Lung (tissue), 17 donors: ENCODE measurements at places on chromosomes 6 and 20. TPM values are rescaled to one million over a fixed set of nuclear protein-coding genes. Genes with fewer than 3 reads are reported as not detected.

The ENPP4 gene
- 28.9 TPM for total RNA-seq

The SIRT5 gene
- total RNA-seq, result 9.8 TPM

The CLIC1 gene
- total RNA-seq, result 231 TPM

- no peak for DNase-seq
- H3K27me3 ChIP-seq, result no peaks in the 10 kb centered on the region
- no peaks in the 10 kb centered on the region for H3K4me1 ChIP-seq
- no peak overlapping the region for H3K4me3 ChIP-seq
These were observed 509.7 kb upstream of the SULF2 start for GRCh38 chr20:48294942-48295341.

- no peak overlapping the region for H3K4me3 ChIP-seq
- H3K27me3 ChIP-seq, result no peaks in the 10 kb centered on the region
- no peak for DNase-seq
- H3K27ac ChIP-seq, result no peak overlapping the region
- peaks cover 6% of the 10 kb centered on the region for H3K4me1 ChIP-seq
These were observed 12.1 kb downstream of the ZDHHC14 start for GRCh38 chr6:157392927-157393668.

- H3K27ac ChIP-seq, result no peak overlapping the region
- H3K27me3 ChIP-seq, result no peaks in the 10 kb centered on the region
- DNase-seq, result no peak
- peaks cover 1% of the 10 kb centered on the region for H3K4me1 ChIP-seq
- no peaks in the 10 kb centered on the region for H3K36me3 ChIP-seq
- no peak overlapping the region for H3K4me3 ChIP-seq
These were observed 2.8 kb upstream of the JARID2 start for GRCh38 chr6:15242937-15243614.

- H3K4me1 ChIP-seq, result no peaks in the 10 kb centered on the region
- no peak overlapping the region for H3K27ac ChIP-seq
- no peaks in the 10 kb centered on the region for H3K36me3 ChIP-seq
- no peak overlapping the region for H3K4me3 ChIP-seq
These were observed 175.8 kb upstream of the GGTLC1 start for GRCh38 chr20:24164360-24164759.

DNA sequence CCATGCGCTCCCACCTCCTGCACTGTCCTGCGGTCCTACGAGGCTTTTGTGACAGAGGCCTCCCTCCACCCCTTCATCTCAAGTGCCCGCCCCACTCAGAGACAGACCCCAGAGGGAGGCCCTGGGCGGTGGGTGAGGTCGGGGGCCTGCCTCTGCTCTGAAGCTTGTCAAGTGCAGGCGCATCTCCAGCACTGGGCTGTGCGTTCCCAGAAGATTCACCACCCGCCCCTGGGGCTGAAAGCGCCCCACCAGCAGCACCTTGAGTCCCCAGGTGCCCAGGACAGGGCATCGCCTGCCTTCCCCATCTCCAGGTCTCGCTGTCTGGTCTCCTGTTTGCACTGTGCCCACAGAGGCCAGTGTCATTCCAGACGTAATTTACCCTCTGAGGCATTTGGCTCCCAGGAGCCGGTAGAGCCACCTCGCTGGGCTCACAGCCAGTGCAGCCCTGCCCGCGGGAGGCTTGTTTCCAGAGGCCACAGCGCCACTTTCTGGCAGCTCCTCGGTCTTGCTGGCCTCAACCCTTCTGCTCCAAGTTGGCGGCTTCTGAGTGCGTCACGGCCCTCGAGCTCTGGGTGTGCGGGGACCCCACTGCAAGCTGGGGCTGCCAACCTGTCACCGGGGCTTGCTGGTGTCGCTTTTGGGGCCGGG is 191.1 kb downstream of the TAF4 start:
- no peaks in the 10 kb centered on the region for H3K4me1 ChIP-seq
- H3K27ac ChIP-seq, result no peak overlapping the region
- H3K27me3 ChIP-seq, result no peaks in the 10 kb centered on the region

DNA sequence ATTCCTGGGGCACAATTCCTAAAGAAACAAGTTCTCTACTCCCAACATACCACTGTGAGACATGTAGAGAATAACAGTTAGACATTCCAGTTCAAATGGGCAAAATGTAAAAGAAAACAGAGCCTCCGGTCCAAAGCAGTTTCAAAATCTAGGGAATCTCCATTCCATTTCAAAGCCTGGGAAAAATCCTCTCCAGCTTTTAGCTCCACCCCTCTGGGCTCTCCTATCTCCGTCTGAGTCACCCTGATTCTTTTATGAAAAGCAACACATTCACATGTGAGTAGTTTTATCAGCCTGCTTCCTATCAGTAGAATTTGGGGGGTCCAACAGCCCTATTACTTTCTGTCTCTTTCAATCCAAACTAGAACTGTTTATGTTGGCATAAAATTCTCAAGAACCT is 3.7 kb downstream of the CSNK2A1 start:
- H3K36me3 ChIP-seq, result no peaks in the 10 kb centered on the region
- no peak for DNase-seq
- H3K27me3 ChIP-seq, result no peaks in the 10 kb centered on the region
- H3K27ac ChIP-seq, result no peak overlapping the region
- H3K4me1 ChIP-seq, result peaks cover 13% of the 10 kb centered on the region
